Stimulated activated CD8-positive, alpha-beta memory T cell treated with anti-CD3 and anti-CD28 coated beads, Interleukin-4, amount 100 ng/mL, for 4 hours (primary cell): ENCODE measurements at places on chromosomes 5 and 9.

- DNase-seq, result no peak
These were observed 14.8 kb downstream of the COL27A1 start for GRCh38 chr9:114169952-114170770.

GRCh38 chr5:39368116-39368515 is 3.8 kb upstream of the C9 start:
- no peak for DNase-seq

GRCh38 chr9:94014066-94014654 is 59.0 kb upstream of the BARX1 start:
- no peak for DNase-seq

DNA sequence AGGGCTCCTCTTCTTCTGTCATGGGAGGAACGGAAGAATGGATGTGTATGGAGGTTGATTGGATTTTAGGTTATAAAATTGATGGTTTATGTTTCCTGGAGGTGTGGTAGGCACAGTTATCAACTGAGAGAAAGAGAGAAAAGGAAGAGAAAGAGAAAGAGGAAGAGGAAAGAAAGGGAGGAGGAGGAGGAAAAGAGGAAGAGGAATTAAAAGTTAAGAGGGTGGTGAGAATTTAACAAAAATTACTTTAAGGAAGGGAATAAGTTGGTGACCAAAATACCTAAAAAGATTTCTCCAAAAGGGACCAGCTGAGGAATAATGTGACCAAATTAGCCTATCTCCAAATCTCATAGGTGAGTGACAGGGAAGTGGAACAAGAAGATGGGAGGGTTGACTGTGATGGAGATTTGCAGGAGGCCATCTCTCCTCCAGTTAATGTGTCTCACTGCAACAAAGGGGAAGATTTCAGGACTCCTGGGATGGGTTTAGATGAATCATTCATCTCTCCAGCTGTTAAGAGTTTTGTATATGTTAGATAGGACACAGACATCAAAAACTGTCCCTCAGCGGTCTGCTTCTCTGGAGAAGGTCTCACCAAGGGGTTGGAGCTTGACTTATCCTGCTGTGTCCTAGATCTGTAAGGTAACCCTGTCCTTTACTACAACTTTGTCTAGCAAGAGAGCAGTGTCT is 76.0 kb upstream of the TMC1 start:
- no peak for DNase-seq

DNA sequence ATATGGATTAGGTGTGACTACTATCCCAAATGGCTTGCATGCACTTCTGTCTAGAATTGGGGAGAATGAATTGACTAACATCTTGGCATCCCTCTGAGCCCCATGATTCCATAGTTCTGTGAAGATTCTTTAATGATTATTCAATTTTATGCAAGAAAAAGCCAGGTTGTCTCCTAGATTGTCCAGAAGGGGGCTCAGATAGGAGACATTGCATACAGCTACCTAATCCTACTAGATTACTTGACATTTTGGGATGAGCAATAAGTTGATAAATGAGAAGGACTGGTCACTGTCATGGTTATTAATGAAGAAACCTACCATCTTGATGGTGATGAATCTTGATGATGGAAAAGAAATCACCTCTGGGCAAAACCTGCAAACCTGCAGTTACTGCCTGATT is 117.0 kb downstream of the CARTPT start:
- no peak for DNase-seq

DNA sequence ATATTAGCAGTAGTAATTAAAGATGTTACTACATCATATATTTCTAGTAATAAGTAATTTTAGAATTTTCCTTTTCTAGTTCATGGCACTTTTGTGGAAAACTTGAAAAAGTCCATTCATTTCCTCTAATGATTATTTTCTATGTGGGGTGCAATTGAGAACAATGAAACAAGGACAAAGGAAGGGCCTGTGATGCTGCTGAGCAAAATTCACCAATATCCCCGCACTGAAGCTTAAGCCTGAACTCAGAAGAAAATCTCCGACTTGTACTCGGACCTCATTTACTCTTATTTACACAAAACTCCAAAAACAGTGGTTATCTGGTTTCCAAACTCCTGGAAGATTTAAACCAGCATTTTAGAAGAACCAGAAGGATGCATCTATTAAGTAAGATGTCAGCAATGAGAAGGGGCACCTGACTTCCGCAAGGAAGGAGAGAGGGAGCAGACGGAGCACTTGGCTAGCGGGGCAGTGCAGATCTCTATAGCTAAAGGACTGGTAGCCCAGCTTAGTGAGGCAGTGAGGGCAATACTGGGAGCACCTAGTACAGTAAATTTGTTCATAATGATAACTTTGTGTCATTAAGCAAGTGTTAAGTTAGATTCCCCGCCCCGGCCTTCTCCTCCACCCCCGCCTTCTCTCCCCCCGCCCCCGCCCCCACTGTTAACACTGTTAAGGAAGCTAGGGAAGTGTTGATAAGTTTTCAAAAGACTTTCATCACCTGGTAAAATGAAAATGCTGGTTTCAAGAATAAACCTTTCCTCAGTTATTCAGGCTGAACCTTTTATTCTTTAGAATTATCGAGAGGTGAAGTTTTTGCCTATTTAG is 123.3 kb downstream of the ZSWIM6 start:
- no peak for DNase-seq

GRCh38 chr9:124593651-124594058 is 86.5 kb upstream of the NR5A1 start:
- no peak for DNase-seq

- no peak for DNase-seq
These were observed 34.9 kb upstream of the EPB41L4B start for GRCh38 chr9:109355564-109356297.

DNA sequence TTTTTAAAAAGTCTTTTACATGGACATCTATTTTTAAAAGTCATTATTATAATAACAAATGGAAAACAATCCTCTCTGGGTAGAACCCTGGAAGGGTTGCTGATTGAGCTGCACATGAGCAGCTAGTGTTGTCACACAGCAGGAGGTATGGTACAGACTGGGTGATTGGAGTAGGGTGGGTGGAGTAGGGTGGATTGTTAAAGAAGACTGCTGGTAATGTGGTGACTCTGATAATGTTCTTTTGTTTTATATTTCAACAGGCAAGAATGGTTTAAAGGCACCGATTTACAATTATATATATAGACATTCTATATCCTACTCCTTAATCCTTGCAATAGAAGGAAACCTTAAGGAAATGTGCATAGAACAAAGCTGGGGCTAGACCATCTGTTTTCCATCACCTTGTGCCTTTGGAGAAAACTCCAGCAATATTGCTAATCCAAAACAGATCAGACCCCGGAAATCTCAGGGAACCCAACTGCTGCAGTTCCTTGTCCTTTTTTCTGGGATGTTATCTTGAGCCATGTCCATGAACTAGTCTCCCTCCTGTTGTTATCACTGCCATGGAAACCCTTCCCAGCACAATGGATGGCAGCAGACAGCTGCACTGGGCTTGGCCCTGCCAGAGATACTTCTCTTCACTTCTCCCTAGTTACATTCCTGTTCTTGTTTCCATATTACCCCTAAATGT is 129.7 kb downstream of the YIPF5 start:
- DNase-seq, result no peak

- DNase-seq, result no peak
These were observed 456.2 kb downstream of the RASEF start for GRCh38 chr9:82606492-82607382.

DNA sequence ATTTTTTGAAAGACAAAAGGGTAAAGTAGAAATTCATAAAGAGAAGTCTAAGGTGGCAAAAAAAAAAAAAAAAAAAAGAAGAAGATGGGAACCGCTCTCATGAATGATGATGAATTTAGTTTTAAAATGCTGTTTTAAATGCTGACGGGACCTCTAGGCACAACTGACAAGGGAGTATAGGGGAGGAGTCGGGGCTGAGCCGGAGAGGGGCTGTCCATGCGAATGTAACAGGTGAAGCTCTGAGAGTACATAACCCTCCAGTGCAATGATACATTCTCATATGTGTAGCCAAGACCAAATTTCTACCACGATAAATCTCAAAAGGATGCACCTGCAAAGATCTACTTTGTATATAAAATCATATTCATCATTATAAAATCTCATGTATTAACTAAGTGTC is 71.7 kb downstream of the GLIS3 start:
- no peak for DNase-seq

- DNase-seq, result no peak
These were observed 5.5 kb downstream of the NSMF start for GRCh38 chr9:137453643-137454081.

DNA sequence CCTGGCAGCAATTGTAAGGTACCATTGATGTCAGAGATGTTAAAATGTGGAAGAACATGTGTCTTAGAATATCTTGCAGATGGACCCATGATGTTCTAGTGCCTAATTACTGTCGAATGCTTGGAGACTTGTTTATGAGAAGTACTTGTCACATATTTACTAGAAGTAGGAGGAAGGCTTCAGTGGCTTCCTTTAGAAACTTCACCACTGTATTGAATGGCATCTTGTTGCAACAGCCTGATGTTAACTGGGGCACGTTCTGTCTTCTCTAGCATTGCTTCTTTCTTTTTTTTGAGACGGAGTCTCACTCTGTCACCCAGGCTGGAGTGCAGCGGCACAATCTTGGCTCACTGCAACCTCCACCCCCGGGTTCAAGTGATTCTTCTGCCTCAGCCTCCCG is 16.5 kb downstream of the UGCG start:
- DNase-seq, result no peak
